ENCODE measurements at places on chromosomes 2 and 18. TPM values are rescaled to one million over a fixed set of nuclear protein-coding genes. Genes with fewer than 3 reads are reported as not detected.

DNA sequence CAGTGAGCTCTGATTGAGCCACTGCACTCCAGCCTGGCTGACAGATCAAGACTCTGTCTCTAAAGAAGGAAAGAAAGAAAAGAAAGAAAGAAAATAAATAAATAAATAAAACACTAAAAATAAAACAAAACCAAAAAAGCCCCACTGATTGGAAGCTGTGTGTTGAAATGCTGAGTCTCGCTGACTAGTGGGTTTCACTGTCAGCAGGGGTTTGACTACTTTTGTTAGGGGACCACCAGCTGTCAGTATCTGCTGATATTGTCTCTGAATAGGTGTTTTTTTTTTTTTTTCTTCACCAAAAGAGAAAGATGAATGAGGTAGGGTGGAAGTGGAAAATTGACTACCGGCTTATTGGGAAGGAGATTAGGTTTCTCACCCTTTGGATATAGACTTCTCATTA lies 12.8 kb upstream of the ACTR2 start:
- no peak overlapping the region for H3K27ac ChIP-seq
- DNase-seq = no peak
- H3K36me3 ChIP-seq = peaks cover 8% of the 10 kb centered on the region
- H3K4me1 ChIP-seq = peaks cover 3% of the 10 kb centered on the region

- peaks cover 9% of the 10 kb centered on the region for H3K36me3 ChIP-seq
- peak overlapping the region; percentile 73 for H3K27ac ChIP-seq
- H3K4me3 ChIP-seq = peak overlapping the region; percentile 15
- peak; percentile 63 for DNase-seq
- no peaks in the 10 kb centered on the region for H3K27me3 ChIP-seq
Observed at GRCh38 chr2:27074738-27075565, 3.5 kb upstream of the EMILIN1 start.

DNA sequence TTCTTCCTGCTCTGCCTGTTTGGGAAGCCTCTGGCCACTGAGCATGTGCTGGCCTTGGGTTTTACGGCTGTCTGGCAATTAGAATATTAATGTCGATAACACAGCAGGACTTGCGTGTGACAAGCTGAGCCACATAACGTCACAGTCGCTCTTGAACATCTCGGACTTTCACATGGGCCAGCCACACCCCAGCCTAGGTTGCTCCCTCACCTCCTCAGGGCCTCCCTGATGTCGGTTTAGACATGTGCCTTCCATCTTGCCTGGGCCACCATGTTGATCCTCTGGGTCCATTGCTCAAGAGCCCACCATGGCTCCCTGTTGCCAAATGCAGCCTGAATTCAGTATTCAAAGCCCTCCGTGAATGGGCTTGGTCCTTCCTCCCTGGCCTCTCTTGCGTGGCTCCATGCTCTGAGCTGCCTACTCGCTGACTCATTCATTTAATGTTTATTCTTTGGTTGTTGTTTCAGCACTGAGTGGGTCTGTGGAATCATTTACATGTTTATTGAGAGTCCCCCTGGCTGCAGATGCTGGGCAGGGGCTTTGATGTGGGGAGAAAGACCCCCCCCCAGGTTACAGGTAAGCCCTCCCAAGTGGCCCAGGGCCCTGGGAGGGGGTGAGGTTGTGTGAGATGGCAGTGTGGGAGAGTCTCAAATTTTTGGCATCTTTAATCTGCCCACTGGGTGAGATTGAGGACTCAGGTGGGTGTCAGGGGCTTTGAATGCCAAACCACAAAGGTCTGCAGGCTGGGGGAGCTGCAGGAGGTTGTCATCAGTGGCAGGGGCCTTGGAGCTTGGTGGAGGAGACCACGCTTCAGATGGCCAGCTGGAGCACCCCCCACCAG lies 62.0 kb downstream of the ODC1 start:
- H3K4me3 ChIP-seq = no peak overlapping the region
- peaks cover 49% of the 10 kb centered on the region for H3K4me1 ChIP-seq
- peaks cover 2% of the 10 kb centered on the region for H3K36me3 ChIP-seq
- H3K27ac ChIP-seq = peak overlapping the region; percentile 43

GRCh38 chr2:215900843-215901242 lies 112.5 kb downstream of the MREG start:
- H3K27ac ChIP-seq = no peak overlapping the region
- H3K4me1 ChIP-seq = no peaks in the 10 kb centered on the region
- no peak overlapping the region for H3K4me3 ChIP-seq
- no peak for DNase-seq
- no peaks in the 10 kb centered on the region for H3K36me3 ChIP-seq

GRCh38 chr2:230068651-230069055 lies at the start of gene SLC16A14:
Gene SLC16A14, minus strand, starts transcription at chr2:230068924. Its CDS starts 9,572 bp downstream, at chr2:230059352.
- H3K4me1 ChIP-seq = peaks cover 21% of the 10 kb centered on the region
- DNase-seq = peak; percentile 53
- H3K27ac ChIP-seq = peak within 1 kb of the TSS; percentile 72
- H3K27me3 ChIP-seq = peaks cover 25% of the 10 kb centered on the region

GRCh38 chr18:9855681-9856080 lies 30.1 kb upstream of the TXNDC2 start:
- no peaks in the 10 kb centered on the region for H3K36me3 ChIP-seq
- no peak overlapping the region for H3K27ac ChIP-seq
- H3K4me3 ChIP-seq = no peak overlapping the region
- peaks cover 16% of the 10 kb centered on the region for H3K27me3 ChIP-seq
- no peak for DNase-seq

- no peaks in the 10 kb centered on the region for H3K4me1 ChIP-seq
- no peak overlapping the region for H3K27ac ChIP-seq
- no peak overlapping the region for H3K4me3 ChIP-seq
- no peaks in the 10 kb centered on the region for H3K36me3 ChIP-seq
- H3K27me3 ChIP-seq = no peaks in the 10 kb centered on the region
Observed at GRCh38 chr2:223460209-223460608, 142.0 kb downstream of the SCG2 start.

DNA sequence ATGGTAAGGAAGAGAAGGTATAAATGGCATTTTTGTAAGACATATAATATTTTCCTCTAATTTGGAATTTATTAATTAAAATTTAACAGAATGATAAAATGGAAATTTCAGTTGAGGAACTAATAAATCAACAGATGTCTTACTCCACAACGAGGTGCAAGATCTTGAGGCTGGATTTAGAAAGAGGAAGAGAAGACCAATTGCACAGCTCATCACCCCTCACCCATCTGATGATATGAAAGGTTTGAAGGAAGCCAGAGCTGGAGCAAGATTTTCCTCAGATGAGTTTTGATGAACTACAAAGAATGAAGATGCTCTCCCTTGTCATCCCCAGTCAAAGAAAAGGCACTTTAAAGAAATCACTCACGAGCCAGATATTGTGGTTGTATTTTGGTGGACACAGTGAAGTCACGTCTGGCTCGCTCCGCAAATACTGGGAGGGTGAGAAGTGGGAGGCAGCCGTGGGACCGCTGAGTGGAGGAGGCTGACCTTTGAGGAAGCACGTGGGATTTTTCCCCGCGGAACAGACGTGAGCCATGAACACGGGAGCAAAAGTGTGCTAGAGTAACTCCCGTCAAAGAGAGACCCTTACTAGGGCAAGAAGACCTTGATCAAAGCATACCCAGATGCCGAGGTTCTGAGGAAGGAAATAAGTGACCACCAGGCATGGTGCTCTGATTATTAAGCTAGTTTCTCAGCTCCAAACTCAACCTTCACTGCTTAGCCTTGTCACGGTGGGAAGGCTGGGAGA lies 511.4 kb downstream of the RNF144A start:
- peaks cover 19% of the 10 kb centered on the region for H3K36me3 ChIP-seq
- H3K27ac ChIP-seq = peak overlapping the region; percentile 68
- H3K4me3 ChIP-seq = no peak overlapping the region

DNA sequence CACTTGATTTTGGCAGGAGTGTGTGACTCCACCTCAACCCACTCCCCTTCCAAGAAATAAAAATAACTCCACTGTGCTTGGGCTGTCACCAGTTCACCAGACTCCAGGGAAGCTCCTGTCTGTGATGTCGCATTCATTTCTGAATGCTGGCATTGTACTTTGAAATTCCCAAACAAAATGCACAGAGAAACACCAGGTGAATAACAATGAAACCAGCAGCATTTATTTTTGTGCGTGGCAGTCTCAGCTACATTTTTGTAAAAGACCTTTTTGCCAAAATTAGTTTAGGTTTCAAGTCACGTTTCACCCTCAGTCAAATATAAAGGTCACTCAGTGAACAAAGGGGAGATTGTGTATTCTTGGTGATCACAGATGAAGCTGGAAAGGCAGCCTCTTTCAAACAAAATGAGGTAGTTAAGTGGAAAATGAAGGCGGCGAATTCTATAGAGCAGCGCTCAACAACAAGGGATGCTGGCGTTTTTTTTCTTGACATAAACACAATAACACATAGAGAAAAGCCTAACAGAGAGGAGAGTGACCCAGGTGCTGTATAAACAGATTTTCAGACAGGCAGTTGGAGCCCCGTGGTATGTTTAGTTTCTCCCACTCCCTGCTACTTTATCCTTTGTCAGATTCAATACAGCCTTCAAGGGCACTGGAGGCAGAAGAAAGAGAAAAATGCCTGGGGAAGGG lies 210.3 kb upstream of the GCFC2 start:
- H3K27ac ChIP-seq = no peak overlapping the region
- H3K4me3 ChIP-seq = no peak overlapping the region
- DNase-seq = no peak
- H3K4me1 ChIP-seq = no peaks in the 10 kb centered on the region
- H3K36me3 ChIP-seq = no peaks in the 10 kb centered on the region
- no peaks in the 10 kb centered on the region for H3K27me3 ChIP-seq

- no peak overlapping the region for H3K4me3 ChIP-seq
- DNase-seq = no peak
- peaks cover 38% of the 10 kb centered on the region for H3K36me3 ChIP-seq
Observed at GRCh38 chr2:196219671-196220070, 48.3 kb upstream of the STK17B start.

DNA sequence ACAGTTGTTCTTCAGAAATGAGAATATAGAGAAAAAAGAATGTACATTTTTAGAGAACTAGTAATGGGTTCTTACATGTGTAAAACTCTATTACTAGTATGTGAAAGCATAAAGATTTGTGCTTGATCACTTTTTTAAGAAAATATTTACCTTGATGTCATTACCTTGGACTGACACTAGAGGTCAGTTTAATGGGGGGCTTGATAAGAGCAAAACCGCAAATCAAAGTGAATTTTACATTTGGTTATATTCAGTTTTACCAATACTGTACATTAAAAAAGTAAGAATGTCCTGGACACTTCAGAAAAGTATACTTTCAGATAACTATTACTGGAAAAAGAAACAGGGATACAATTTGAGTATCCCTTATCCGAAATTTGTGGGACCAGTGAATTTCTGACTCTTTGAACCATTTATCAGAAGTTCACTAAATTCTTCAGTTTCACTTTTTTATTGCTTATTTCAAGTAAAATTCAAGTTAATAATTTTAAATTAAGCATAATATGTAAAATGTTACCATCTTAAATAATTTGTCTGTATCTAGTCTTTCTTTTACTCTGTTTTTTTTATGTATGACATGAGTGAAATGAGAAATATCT lies 1149.5 kb downstream of the DSC3 start:
- H3K4me3 ChIP-seq = no peak overlapping the region
- no peaks in the 10 kb centered on the region for H3K36me3 ChIP-seq
- H3K27ac ChIP-seq = no peak overlapping the region
- no peaks in the 10 kb centered on the region for H3K4me1 ChIP-seq
- H3K27me3 ChIP-seq = no peaks in the 10 kb centered on the region
- no peak for DNase-seq

DNA sequence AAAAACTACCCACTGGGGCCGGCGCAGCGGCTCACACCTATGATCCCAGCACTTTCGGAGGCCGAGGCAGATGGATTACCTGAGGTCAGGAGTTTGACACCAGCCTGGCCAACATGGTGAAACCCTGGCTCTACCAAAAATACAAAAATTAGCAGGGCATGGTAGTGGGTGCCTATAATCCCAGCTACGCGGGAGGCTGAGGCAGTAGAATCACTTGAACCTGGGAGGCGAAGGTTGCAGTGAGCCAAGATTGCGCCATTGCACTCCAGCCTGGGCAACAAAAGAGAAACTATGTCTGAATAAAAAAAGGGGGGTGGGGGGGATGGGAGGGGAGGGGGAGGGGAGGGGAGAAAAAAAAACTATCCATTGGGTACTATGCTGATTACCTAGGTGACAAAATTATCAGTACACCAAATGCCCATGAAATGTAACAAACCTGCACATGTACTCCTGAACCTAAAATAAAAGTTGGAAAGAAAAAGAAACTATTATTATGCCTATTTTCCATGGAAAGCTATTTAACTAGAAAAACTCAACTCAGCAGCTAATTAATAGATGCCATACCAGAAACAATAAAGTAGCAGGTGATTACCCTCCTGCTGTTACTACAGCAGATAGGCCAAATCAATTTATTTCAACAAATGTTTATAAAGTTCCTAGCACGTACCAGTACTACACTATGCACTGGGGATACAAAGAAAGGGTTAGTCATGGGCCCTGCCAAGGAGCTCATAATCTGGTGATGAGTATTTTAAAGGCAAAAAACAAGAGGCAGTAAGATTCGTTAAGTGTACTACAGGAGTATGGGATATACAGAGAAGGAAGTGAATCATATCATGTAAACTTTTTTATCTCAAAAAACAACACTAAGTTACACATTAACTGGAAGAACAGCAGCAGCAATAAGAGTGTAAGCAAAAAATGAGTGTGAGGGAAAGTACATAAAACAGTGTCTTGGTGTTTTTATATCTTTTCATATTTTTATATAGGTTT lies 112.8 kb upstream of the SLC39A10 start:
- peaks cover 63% of the 10 kb centered on the region for H3K36me3 ChIP-seq
- no peak for DNase-seq
- H3K27ac ChIP-seq = peak overlapping the region; percentile 88
- no peaks in the 10 kb centered on the region for H3K27me3 ChIP-seq
- H3K4me3 ChIP-seq = no peak overlapping the region

The CYRIA gene
- total RNA-seq = 0.78 TPM

The HAAO gene
- 0.40 TPM for total RNA-seq

The NTSR2 gene
- not detected for total RNA-seq

The METAP1D gene
- 3.9 TPM for total RNA-seq

The RAB31 gene
- total RNA-seq = not detected

The KCNJ3 gene
- total RNA-seq = not detected

The CNGA3 gene
- total RNA-seq = not detected
